SIG-M5 (cell line): ENCODE measurements at places on chromosomes 7 and 10.

DNA sequence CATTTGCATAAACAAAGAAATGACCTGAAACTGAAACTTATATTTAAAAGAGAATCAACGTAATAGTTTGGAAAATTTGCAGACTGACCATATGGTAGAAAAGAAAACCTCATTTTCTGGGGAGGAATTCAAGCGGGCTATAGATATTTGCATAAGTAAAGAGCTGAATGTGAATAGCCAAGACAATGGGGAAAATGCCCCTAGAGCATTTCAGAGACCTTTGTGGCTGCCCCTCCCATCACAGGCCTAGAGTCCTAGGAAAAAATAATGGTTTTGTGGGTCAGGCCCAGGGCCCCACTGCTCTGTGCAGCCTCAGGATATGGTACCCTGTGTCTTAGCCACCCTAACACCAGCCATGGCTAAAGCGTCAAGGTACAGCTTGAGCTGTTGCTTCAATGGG lies 480.6 kb upstream of the MBL2 start:
- DNase-seq = no peak

- DNase-seq = no peak
Measured at GRCh38 chr7:101411508-101411874, 48.8 kb downstream of the COL26A1 start.

DNA sequence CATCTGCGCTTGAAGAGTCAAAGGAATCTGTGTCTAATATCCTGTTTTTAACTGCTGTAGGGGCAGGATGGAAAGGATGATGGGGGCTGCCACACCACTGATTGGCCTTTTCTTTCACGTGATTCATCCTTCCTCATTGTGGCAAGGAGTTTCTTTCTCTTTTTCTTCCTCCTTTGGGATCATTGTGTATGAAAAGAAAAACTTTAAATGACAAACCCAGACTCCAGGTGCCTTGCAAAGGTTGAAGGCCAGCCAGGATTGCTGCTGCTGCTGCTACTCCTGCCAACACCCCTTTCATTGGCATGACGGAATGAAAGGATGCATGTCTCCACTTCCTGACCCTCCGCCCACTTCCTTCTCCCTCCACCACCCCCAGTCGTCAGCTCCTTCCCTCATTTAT lies 6.5 kb upstream of the OIT3 start:
- DNase-seq = no peak

DNA sequence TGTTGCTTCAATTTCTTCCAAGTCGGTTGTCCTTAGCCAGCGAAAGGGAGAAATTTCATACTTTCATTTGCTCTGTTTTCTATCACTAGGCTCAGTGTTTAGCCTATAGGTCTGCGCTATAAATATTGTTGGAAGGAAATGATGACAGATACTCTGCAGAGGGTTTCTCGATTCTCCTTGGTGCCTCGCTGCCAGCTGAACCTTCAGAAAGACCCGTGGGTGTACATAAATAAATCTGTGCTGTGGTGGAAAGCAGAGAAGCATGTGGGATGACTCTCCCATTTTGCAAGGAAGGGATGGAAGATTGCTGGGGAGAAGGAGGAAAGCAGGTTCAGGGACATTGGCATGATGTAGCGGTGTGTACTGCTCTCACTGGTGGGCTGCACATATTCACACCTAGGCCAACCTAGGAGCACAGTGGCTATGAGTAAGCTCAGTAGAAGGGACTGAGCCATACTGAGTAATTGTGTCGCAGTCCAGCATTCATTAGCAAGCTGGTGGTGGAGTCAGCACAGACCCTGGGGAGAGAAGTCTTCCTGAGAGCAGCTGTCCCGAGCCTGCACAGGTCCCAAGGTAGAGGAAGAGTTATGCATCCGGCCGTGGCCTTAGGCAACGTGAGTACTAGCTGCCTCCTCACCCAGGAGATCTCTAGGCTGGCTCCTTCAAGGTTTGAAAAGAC lies 50.5 kb downstream of the PNLIPRP3 start:
- no peak for DNase-seq

DNA sequence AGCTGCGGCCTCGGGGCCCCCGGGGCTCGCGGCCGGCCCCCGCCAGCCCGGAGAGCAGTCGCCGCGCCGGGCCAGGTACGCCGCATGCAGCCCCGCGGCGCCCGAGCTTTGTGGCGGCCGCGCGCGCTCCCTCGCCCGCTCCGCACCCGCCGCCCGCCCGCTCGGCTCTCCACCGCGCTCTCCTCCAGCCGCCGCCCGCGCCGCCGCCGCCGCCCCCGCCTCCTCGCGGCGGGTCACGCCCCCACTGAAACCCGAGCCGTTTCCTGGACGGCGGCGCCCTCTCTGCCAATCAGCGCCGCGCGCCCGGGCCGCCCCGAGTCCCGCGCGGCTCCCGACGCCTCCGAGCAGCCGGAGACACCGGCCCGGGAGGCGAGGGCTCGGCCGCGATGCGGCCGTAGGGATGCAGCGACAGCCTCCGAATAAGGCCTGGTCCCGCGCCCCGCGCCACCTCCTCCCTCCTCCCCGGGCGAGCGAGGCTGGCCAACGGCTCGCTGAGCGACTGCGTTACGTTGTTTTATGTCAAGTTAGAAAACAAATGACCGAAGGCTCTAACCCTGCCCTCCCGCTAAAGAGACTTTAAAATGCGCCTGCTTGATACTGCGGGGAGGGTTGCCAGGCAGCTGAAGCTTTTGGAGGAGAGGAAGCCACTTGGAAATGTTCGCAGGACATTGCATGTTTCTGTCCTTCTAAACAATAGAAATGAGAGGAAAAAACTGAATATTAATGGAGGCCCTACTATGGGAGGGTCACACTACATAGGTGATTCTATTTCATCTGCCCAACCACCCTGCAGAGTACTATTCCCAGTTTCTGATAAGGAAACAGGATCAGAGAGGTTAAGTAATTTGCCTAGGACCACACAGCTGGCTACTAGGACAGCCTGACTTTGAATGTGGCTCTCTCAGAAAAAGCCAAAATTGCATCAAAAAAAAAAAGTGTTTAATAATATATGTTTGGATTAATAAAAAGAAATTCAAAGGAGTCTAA lies at the start of gene FGFR2:
Gene FGFR2, minus strand, starts transcription at position 182 of the 987 bp plus-strand sequence. CDS start 4,627 bp downstream, outside the sequence.
- DNase-seq = no peak

DNA sequence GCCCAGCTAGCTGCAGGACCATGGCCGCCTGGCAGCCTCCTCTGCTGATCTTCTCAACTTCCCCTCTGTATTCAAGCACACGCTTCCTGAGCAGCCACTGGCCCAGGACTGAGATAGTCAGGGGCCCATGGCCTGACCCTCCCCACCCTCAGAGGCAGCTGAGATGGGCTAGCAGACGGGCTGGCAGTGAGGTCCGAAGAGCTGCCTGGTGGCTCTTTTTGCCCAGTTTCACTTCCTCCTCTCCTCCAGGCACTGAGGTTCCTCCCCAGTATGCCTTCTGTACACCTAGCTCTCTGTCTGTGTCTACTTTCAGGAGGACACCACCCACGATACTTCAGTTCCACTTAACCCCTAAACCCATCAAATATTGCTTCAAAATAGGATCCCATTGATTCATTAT lies 395.6 kb downstream of the TNS3 start:
- no peak for DNase-seq

DNA sequence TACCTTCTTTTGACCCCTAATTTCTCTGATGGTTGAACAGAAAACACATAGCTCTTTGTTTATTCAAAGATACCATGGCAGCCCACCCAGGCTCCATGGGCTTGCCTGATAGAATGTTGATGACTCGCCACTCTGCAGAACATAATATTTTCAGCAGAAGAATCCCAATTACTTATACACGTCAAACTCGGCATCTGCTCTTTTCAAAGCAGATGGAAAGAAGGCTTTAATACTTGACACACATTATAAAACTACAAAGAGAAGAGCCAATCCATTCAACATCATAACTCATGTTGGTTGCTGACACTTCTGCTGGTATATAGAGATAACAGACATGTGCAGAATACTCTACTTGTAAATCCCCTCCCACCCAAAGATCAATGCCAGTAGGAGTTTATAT lies 69.0 kb downstream of the FOXI2 start:
- no peak for DNase-seq

- no peak for DNase-seq
Measured at GRCh38 chr10:93346108-93346507, 136.0 kb downstream of the MYOF start.

- DNase-seq = no peak
Measured at GRCh38 chr10:77940627-77941026, 14.1 kb upstream of the DLG5 start.

GRCh38 chr7:66558660-66559465 lies 69.8 kb upstream of the KCTD7 start:
- DNase-seq = no peak

DNA sequence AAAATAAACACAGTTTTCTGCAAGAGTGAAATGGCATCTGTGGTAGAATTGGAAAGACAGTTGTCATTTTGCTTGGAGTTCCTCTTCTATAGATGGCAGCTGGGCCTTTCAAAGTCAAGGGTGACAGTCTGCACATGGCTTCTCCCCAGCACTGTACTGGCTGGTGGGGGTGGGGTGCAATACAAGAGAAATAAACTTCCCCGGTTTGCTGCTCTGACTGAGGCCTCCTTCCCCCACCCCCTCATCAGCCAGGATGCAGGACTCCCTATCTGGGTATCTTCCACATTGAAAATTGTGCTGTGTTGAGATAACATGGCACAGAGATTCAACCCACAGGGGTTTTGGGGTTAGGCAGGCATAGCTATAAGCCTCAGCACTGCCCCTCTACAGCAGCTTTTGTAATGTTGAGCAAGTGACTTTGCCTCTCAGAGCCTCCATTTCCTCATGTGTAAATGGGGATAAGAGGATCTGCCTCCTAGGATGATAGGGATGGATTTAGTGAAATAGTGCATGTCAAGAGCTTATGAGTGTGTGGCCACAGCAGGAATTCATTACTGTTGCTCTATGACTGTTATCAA lies 85.8 kb upstream of the WDR11 start:
- no peak for DNase-seq
